ENCODE measurements at places on chromosomes 2 and 18.

DNA sequence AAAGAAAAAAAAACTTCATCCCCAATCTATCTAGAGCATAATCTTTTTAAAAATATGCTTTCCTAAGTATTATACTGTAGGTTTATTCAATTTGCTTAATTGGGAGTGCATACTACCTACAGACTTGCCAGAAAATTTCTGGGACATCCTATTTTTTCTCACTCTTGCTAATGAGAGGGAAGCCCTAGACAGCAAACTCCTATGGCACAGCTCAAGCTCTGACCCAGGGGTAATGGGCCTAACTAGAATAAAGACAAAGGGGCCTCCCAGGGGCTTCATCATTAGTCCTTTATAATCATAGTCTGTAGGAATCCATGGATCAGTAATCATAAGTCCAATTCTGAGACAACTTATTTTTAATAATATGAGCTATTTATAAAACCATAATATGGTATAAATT lies 142.6 kb upstream of the ITGA4 start:
- DNase-seq: no peak

GRCh38 chr18:59459369-59460071 lies 100.5 kb upstream of the LMAN1 start:
- DNase-seq: no peak

DNA sequence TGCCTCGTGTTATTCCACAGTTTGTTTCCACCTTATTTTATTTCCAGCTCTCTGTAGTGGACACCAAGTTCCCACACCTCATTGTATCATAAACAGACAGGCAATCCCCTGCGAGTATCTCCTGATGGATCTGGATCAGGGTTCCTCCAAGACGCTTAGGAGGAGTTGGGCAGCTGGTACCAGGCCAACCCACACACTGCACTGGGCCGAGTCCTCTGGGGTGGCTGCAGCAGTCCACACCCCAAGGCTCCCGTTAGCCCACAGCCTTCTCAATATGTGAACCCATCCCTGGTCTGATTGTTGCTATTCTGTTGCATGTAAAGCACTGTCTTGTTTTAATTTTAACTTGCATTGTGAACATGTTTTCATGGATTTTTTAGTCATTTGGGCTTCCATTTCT lies 178.8 kb upstream of the RAB6C start:
- no peak for DNase-seq

GRCh38 chr2:42967959-42968674 lies 175.7 kb upstream of the HAAO start:
- DNase-seq: no peak

DNA sequence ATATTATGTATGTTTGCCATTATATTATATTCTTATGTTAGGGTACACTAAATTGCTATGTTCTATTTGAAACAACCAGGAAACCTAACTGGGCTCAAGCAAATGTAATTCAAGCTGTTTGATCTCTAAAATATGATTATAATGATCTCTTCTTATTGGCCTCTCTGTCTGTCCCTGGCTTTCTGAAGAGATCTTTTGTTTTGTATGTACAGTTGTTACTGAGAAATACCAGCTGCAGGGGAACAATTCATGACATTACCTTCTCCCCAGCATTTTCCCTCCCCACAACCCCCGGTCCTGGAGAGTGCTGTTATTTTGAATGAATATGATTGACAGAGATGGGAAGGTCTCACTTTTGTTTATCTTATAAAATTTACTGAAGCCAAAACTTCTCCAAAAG lies 54.8 kb upstream of the CD28 start:
- DNase-seq: no peak

Measured in stimulated activated CD8-positive, alpha-beta memory T cell treated with anti-CD3 and anti-CD28 coated beads, Interleukin-4, amount 100 ng/mL, for 4 hours (primary cell).